ENCODE measurements at places on chromosomes 3 and 15.

GRCh38 chr3:13415997-13416793 is 3.9 kb downstream of the NUP210 start:
- no peak for DNase-seq

GRCh38 chr15:90067181-90067952 is 34.9 kb downstream of the IDH2 start:
- no peak for DNase-seq

GRCh38 chr15:43544266-43544665 is 26.9 kb downstream of the MAP1A start:
- no peak for DNase-seq

DNA sequence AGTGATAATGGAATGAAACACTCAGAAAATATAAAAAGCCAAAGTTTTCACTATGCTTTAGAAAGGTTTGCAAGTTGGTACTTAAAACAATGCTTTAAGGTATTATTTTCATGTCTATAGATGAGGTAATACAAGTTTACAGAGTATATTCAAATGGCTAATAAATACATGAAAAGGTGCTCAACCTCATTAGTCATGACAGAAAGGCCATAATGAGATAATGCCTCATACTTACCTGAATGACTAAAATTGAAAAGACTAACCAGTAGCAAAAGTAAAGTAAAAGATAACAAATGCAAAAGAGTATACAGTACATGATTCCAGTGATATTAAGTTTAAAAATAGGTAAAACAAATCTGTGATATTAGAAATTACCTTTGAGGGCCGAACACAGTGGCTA is 163.8 kb downstream of the SUCLG2 start:
- no peak for DNase-seq

GRCh38 chr15:56156877-56157276 is 86.8 kb downstream of the RFX7 start:
- DNase-seq, result no peak

DNA sequence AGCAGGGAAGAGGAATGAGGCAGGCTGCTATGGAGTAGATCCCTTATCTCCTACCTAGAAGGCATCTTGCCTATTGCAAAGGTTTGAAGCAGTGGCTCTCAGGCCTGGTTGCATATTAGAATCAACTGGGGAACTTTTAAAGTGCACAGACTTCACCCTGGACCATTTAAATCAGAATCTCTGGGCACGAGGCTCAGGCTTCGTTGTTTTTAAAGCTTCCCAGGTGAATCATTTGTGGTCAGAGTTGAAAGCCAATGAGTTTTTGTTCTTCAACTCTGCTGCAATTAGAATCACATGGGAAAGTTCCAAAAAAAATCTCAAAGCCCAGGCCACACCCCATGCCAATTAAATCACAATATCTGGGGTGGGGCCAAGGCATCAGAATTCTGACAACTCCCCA is 773.1 kb downstream of the AGBL1 start:
- DNase-seq, result no peak

- no peak for DNase-seq
These were observed 622 bp downstream of the XIRP1 start for GRCh38 chr3:39191773-39192172.

DNA sequence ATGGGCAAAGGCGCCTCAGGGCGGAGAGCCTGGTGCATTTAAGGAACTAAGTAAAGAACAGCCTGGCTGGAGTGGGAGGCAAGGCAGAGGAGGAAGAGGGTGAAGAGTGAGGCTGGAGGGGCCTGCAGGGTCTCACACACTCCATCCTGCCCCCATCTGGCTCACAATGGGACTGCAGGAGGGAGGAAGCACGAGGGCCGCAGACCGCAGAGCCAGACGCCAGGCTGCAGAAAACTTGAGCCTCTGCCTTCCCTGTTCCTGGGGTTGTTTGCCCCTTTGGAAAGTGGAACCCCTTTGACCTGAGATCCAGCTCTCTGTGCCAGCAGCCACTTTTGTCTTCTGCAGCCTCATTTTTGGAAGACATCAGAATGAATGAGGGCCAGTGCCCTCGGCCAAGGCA is 138.0 kb downstream of the SRGAP3 start:
- DNase-seq, result no peak

DNA sequence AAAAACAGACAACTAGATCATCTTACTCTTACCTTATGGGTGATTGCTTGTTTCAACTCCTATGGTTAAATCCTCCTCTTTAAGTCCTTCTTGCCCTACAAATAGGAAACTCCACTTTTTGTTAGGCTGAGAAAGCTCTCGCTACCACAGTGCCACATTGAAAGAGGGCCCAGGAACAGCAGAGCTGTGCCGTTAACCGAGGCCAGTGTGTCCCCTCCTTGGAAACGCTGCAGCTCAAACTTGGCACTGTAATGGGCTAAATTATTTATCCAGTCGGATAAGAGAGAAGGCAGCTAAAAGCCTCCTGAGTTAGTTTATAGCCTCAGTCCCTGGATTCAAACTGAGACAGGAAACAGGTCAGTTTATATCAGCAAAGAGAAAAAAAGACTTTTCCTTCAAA is 46.1 kb downstream of the KBTBD12 start:
- no peak for DNase-seq

GRCh38 chr3:155646669-155647068 is 98.2 kb downstream of the PLCH1 start:
- DNase-seq, result no peak

GRCh38 chr3:194204042-194204987 is 68.4 kb downstream of the HES1 start:
- no peak for DNase-seq

DNA sequence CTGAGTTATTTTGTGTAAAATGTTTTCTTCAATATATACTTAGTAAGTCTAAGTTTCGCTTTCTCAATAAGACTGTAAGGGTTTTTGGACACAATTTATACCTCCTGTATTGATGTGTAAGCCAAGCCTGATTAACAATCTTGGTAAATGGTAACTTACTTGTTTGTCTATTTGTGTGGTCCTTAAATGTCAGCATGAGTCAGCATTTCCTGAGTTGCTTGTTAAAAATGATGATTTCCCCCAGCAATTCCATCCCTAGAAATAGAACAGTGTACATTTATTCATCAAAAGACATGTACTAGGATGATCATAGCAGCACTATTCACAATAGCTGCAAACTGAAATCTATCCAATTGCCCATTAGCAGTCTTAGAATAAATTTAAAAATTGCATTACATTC is 53.4 kb upstream of the LRIG1 start:
- no peak for DNase-seq

Data from activated T-helper 9 cell treated with anti-CD3 and anti-CD28 coated beads, Interleukin-2, amount 50 U/mL, for 16 hours (primary cell).